Pancreas (tissue), 10 donors: ENCODE measurements at places on chromosomes 11 and 22. TPM values are rescaled to one million over a fixed set of nuclear protein-coding genes. Genes with fewer than 3 reads are reported as not detected.

GRCh38 chr11:34050581-34051348 is 766 bp upstream of the CAPRIN1 start:
- DNase-seq: no peak

PHF21B gene
- polyA plus RNA-seq: 2.9 TPM

C11orf86 gene
- 0.07 TPM for polyA plus RNA-seq

KCNQ1 gene
- 50.0 TPM for polyA plus RNA-seq

- no peak for DNase-seq
These were observed 883.9 kb downstream of the BRD1 start for GRCh38 chr22:48943567-48944432.

CARD10 gene
- 30.2 TPM for polyA plus RNA-seq

GRCh38 chr11:64306876-64307622 is 1.7 kb downstream of the ESRRA start:
- peak; percentile 63 for DNase-seq

DNA sequence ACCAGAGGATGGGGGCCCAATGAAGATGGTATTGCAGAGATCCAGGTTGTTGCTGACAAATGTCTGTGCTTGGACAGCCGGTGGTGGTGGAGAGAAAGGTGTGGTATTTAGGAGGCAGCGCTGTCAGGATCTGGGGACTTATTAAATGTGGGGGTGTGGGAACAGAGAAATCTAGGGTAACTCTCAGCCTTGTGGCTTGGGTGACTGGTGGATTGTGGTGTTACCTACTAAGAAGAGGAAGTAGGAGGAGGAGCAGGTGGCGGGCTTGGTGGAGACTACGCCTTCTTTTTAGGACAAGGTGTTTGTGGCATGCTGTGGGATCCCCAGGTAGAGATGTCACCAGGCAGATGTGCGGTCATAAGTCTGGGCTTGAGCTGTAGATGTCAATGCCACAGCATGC is 144.0 kb downstream of the GRIK4 start:
- no peak for DNase-seq

DPAGT1 gene
- polyA plus RNA-seq: 31.9 TPM

DNA sequence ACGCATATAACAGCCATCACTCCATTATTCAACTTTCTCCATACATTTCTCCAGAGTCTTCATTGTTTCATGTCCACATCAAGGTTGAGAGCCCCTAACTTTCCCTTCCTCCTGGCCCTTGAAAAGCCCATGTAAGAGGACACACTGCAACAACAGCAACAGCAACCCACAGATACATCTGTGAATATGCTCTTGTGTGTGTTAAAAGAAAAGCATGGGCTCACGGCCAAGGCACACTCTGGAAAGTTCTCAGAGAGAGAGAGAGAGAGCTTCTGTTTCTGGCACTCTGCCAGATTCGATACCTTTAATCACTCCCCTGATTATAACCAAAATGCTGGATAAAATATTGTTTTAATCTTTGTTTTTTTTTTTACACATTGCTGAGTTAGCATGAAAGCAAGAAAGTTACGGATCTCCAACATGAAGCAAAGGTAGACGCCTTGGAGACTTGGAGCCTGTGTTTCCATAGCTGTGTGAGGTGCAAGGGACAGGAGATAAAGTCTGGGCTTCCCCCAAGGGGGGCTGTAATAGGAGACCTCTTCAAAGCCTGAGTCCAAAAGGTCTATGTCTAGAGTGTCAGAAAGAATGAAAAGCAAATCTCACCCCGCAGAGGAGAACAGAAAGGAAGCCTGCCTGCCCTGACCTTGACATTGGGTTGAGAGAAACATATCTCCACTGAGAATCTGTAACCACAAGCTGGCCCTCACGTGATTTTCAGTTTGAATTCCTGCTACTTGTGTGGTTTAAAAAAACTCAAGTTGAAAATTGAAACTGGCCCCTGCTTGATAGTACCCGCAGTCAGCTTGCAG is 33.7 kb upstream of the MPPED1 start:
- DNase-seq: peak; percentile 24

DNA sequence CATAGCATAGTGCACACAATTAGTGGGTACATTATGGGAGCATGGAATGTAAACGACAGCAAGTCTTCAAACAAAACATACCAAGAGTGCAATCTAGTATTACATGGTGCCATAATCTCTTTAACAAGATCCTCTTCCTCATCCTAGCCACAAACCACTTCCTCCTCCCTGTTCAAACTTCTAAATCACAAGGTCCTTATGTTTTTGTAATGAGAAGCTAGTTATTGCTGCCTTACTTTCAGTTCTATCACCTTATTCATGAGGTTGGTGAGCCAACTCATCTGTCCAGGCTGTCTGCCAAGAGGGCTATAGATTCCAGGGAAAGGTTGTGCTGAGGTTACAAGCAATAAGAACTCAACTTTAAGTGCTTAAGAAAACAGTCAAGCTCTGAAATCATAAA is 195.4 kb upstream of the ARHGAP20 start:
- DNase-seq: no peak

GRCh38 chr22:50529416-50529896 is 356 bp downstream of the TYMP start:
- DNase-seq: peak; percentile 68

DNA sequence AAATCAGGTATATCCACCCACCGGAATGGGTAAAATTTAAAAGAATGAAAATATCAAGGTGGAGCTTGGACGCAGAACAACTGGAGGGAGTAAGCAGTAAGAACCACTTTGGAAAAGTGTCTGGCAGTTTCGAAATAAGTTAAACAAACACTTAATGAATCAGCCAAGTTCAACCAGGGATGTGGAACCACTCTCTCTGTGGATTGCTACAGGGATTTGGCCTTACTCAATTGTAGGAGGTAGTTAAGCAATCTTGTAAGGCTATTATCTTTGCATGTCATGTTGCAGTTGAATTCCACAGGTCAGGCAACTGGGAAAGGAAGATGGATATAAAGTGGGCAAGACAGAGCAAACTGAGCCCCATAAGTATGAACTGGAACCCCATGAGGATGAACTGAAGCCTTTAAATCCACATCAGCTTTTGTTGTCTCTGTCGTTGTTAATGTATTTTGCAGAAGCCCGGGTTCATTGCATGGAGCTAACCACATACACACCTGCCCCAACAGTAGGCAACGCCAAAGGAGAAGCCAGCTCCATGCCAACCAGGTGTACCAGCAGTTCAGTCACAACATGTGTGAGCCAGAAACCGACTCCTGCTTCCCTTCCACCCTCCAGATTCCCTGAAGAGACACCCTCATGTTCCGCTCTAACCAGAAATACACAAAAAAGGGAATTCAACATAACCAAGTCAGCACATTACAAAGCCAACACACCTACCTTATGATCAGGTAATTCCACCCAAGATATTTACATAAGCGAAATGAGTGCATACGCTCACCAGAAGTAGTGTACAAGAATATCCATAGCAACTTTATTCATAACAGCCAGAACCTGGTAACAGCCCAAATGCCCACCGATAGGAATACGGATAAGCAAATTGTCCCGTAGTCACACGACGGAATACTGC is 8.0 kb upstream of the SLC43A3 start:
- DNase-seq: no peak

APBB1 gene
- polyA plus RNA-seq: 69.3 TPM

ACER3 gene
- 2.6 TPM for polyA plus RNA-seq

- peak; percentile 62 for DNase-seq
These were observed 87.5 kb downstream of the RRM1 start for GRCh38 chr11:4181782-4182721.

TEX54 gene
- polyA plus RNA-seq: 0.65 TPM

KRTAP5-10 gene
- 0.53 TPM for polyA plus RNA-seq

GRCh38 chr22:25139062-25139461 is 60.6 kb upstream of the CRYBB3 start:
- DNase-seq: no peak

DNA sequence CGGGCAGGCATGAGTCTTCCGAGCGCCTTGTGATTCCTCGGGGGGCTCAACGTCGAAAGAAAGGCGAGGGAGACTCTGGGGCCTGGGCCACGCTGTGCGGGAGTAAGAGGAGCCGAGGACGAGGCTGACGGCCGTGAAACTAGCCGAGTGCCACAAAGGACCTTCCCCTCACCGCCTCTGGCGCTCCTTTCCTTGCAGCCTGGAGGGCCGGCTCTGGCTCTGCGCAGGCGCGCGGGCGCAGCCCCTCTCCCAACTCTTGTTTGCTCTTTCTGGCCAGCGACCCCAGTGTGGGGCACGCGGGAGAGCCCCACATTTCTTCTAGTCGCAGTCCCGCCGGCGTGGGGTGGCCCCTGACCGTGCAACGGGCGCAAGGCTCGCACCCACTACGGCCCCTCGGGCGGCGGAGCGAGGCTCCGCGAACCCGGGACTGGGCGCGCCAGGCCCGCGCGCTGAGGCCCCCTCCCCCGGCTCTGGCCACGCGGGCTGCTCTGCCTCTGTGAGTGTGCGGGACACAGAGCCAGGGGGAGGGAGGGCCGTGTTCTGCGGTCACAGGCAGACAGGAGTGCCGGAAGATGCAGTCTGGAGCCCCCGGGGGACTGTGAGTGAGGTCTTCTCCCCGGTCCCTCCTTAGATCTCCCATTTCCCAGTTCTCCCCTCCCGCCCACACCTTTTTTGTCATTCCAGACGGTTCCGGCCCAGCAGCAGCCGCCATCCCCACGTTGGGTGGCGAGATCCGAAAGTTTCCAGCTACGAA is 1.0 kb upstream of the TOB2 start:
- peak; percentile 84 for DNase-seq

DNA sequence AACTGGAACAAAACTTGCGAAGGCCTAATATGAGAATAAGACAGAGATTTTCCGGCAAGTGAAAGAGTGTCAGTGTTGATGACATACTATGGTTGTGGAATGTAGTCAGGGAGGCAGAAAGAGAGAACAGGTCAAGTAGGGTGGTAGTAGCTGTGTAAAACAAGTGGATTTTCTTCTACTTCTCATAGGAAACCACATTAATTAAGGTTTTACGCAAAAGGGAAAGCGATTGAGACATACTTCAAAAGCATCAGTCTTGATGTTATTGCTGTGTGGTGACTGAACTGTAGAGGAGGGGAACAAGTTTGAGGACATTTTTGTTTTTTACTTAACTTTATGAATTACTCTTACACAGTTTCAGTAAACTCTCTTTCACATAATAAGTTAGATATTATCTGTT is 186.0 kb upstream of the CNTN5 start:
- DNase-seq: no peak

HTR3A gene
- polyA plus RNA-seq: 0.16 TPM

- DNase-seq: no peak
These were observed 264.0 kb upstream of the CCDC90B start for GRCh38 chr11:83549984-83550667.

SHANK3 gene
- polyA plus RNA-seq: 18.9 TPM

- DNase-seq: peak; percentile 24
These were observed 14.5 kb upstream of the ZDHHC13 start for GRCh38 chr11:19102521-19102900.

PDGFD gene
- 23.5 TPM for polyA plus RNA-seq

AMPD3 gene
- polyA plus RNA-seq: 5.6 TPM

DNA sequence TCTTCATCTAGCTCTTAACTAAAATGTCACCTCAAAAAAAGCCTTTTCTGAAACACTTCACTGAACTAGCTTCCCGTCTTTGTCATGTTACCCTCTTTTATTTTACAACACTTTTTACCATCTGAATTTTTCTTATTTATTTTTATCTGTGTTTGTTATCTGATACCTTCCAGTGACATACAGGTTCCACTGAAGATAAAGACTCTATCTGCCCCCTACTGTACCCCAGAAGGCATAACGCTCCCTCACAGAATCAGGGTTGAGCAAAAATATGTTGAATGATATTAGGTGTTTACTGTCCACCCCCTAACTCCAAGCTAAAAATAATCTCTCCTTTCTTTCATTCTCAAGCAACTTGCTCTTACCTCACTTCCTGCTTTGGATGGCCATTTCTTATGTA is 654.2 kb downstream of the NELL1 start:
- DNase-seq: no peak

IL18 gene
- 9.8 TPM for polyA plus RNA-seq
